ENCODE measurements at places on chromosomes 1 and 21. TPM values are rescaled to one million over a fixed set of nuclear protein-coding genes. Genes with fewer than 3 reads are reported as not detected.

The SH2D1B gene
- total RNA-seq = 0.61 TPM

The MAP3K21 gene
- 11.4 TPM for total RNA-seq

The CA6 gene
- total RNA-seq = not detected

GRCh38 chr1:227895828-227896685, 51.7 kb downstream of the WNT9A start:
- DNase-seq = peak; percentile 71

DNA sequence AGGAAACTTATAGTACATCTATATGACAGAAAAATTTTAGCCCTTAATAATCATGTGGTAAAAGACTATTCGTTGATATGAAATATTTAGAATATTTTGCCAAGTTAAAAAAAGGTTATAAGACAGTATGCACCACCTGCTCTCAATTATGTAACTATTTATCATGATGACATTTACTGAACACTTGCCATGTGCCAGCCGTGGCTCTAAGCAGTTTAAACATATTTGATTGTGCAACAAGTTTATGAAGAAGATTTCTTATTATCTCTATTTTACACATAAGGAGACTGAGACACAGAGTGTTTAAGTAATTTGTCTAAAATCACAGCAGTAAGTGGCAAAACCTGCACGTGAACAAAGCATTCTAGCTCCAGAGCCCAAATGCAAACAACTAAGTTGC, 199.3 kb upstream of the JUN start:
- no peak for DNase-seq

- peak; percentile 81 for DNase-seq
Observed at GRCh38 chr1:171107262-171107940, 16.7 kb downstream of the FMO3 start.

GRCh38 chr1:65233782-65234181, 75.6 kb upstream of the DNAJC6 start:
- DNase-seq = no peak

- no peak for DNase-seq
Observed at GRCh38 chr1:46545784-46546183, 5.7 kb downstream of the KNCN start.

GRCh38 chr1:200934676-200935245, 40.1 kb downstream of the INAVA start:
- no peak for DNase-seq
